ENCODE measurements at places on chromosomes 2 and 18. TPM values are rescaled to one million over a fixed set of nuclear protein-coding genes. Genes with fewer than 3 reads are reported as not detected.

MLPH gene
- polyA plus RNA-seq = 1.0 TPM

ELOA2 gene
- polyA plus RNA-seq = not detected

DNA sequence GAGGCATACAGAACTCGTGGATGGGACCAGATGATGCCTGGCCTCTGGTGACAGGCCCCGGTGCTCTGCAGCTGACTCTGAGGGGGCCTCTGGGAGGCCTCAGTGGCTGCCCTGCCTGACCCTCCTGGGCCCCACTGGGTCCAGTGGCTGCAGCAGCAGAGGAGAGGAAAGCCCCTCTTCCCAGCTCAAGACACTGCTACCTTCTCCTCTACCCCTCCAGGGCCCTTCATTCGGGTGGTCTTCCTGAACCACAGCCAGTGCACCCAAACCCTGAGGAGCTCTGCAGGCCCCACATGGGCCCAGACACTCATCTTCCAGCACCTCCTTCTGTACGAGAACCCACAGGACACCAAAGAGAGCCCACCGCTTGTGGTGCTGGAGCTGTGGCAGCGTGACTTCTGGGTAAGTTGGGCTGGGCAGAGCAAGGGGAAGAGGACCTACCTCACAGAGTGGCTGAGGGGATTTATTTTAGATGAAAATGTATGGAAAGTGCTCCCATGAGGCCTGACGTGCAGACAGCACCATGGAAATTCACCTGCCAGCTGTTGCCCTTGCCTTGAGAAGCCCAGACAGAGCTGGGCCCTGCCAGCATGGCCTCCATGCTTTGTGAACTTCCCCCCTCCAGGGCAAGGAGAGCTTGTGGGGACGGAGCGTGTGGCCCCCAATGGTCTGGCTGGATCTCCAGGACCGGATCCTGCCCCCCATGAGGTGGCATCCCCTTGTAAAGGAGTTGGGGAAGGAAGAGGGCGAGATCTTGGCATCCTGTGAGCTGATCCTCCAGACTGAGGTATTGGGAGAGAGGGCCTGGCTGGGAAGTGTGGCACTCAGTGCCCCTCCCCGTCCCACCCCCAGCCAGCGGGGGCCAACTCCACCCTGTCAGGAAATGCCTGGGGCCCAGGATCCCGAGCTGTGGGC, 46.3 kb downstream of the LMAN2L start:
- DNase-seq = no peak

GRCh38 chr2:126933711-126934091, 35.0 kb downstream of the TEX51 start:
- DNase-seq = no peak
